ENCODE measurements at places on chromosomes 12 and 14.
A peak's percentile ranks its signal among the peaks of the same experiment; 100 is the strongest.

DNA sequence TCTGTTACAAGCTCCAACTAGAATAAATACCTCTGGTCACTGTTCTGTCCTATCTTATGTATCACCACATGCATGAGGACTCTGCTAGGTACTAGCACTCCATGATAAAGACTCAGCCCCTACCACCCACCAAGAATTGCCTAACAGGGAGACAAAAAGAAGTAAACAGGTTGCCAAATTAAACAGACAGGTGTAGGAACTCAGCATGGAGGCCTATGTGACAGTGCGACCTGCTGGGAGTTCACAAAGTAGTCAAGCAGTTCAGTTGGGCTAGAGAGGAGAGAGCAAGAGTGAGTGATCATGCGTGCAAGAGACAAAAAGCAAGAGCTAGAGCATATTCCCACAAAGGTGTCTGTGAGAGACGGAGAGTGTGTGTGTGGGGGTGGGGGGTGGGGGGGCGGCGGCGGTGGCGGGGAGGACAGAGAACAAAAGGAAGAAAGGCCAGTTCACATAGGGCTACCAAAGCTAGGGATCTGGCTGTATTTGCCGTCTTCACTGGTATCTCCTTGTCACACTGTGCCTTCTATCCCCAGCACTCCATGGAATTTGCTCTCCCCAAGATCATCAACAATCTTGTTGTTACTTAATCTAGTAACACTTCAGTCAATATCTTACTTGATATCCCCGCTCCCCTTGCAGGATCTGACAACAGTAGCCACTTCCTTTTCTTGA is 81.2 kb downstream of the SPPL3 start:
- peak; percentile 35 for DNase-seq

GRCh38 chr12:113393749-113394148 is 9.9 kb downstream of the SDS start:
- no peak for DNase-seq

GRCh38 chr12:130226126-130226525 is 63.9 kb downstream of the FZD10 start:
- DNase-seq = no peak

DNA sequence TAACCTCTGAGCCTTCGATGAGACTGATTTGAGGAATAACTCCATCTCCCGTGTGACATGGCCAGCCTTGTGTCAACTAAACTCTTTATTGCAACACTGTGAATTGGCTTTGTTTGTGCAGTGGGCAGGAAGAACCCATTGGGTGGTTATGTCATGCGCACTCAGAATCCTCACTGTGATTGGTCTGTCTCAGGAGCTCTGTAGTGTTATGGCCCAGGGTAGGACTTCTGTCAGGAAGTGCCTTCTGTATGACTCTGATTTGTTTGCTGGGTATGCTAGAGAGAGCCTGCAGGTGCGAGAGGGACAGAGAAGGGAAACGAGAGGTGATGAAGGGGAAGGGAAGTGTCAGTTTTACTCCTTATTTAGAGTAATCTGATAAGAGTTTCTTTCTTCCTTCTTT is 71.5 kb upstream of the DCD start:
- no peak for DNase-seq

- DNase-seq = no peak
Measured at GRCh38 chr12:105459760-105460330, 129.4 kb downstream of the C12orf75 start.

GRCh38 chr14:68704736-68705720 is 87.8 kb downstream of the ZFP36L1 start:
- no peak for DNase-seq

DNA sequence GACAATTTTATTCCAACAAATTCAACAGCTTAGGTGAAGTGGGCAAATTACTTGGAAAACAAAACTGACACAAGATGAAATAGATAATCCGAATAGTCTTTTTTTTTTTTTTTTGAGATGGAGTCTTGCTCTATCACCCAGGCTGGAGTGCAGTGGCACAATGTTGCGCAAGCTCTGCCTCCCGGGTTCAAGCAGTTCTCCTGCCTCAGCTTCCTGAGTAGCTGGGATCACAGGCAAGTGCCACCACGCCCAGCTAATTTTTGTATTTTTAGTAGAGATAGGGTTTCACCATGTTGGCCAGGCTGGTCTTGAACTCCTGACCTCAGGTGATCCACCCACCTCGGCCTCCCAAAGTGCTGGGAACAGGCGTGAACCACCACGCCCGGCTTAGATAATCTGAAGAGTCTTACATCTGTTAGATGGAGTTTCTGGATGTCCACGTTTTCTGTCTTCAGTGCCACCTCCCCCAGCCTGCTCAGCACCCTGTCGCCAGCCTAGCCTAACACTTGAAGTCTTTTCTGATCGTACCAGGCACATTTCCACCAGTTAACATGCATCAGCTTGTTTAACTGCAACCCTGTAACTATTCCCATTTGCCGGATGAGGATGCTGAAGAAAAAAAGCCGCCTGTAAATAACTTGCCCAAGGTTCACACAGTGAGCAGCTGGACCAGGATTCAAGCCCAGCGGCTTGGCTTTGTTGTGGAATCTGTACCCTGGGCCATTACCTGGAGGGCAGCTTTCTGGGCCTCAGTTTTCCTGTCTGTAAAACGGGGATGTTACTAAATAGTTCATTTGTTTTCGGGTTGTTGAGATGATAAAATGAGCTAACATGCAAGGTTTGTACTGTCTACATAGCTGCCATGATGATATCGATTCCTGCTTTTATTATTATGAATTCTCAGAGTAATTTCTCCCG is 26.4 kb downstream of the FBRSL1 start:
- no peak for DNase-seq

DNA sequence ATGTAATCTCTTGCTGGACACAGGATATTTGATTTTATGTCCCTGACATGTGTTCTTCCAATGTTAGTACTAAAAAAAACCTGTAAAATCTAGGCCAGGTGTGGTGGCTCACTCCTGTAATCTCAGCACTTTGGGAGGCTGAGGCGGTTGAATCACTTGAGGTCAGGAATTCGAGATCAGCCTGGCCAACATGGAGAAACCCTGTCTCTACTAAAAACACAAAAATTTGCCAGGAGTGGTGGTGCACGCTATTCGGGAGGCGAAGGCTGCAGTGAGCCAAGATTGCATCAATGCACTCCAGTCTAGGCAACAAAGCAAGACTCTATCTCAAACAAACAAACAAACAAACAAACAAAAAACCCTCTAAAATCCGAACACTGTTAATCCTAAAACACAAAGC is 68.0 kb downstream of the FERMT2 start:
- DNase-seq = no peak

- no peak for DNase-seq
Measured at GRCh38 chr12:122079532-122080081, 1.1 kb downstream of the MLXIP start.

DNA sequence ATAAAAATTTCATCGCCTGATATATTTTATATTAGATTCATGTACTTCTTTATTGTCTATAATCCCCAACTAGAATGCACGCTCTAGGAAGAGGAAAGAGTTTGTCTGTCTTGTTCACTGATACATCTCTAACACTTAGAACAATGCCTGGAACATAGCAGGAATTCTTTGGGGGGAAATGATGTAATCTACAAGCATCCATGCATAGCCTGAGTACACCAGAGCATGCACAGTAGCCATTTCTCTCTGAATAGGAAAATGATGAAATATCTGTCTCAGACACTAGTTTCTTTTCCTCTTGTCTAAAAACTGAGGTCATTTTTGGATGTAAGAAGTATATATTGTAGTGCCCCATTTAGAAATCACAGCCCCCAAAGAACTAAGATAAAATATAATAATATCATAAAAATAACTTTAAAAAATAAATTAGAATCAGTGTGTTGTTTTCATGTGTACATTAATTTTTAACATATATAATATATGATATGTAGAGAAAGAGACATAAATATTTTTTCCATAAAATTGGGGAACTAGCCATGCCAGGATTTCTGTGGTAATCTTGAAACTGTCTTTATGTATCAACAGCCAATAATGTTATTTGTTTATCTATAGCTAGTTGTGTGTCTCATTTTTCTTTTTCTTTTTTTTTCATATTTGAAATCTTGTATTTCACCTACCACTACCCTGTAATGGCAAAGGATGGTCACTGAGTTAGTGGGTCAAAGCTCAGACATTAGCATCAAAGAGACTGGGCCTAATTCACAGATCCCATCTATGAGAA is 155.6 kb upstream of the TMCC3 start:
- DNase-seq = no peak

DNA sequence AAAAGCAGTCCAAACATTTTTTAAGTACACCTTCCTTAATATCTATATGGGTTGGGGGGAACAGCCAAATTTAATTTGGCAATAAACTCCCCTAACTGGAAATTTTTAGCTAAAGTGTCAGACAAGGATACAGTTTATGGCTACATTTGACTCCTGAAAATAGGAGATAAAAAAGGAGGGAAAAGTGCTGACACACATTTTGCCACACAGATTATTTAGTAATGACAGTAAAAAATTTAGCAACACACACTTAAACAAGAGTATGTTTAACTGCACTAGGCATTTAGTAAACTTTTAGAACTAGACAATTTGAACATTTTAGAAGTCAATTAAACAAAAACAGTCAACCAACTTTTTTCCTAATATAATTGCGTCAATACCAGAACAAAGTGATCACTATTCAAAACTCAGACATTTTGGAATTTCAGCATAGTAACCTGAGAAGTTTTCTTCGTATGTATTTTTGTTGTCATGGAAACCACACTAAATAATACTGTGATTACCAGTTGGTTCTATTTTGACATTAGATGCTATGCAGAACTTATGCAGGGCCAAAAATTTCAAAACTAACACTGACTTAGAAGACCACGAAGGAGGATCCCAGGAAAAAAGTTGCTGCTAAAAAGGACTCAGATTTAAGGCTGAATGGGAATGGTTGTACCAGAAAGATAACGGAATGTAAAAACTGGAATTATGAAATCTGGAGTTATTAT is 13.4 kb downstream of the GMFB start:
- no peak for DNase-seq

- no peak for DNase-seq
Measured at GRCh38 chr12:62446754-62447452, 19.7 kb upstream of the MON2 start.

GRCh38 chr12:53053218-53054111 is 3.6 kb downstream of the TNS2 start:
- peak; percentile 63 for DNase-seq

- DNase-seq = no peak
Measured at GRCh38 chr12:73220951-73221350, 948.8 kb downstream of the TRHDE start.

DNA sequence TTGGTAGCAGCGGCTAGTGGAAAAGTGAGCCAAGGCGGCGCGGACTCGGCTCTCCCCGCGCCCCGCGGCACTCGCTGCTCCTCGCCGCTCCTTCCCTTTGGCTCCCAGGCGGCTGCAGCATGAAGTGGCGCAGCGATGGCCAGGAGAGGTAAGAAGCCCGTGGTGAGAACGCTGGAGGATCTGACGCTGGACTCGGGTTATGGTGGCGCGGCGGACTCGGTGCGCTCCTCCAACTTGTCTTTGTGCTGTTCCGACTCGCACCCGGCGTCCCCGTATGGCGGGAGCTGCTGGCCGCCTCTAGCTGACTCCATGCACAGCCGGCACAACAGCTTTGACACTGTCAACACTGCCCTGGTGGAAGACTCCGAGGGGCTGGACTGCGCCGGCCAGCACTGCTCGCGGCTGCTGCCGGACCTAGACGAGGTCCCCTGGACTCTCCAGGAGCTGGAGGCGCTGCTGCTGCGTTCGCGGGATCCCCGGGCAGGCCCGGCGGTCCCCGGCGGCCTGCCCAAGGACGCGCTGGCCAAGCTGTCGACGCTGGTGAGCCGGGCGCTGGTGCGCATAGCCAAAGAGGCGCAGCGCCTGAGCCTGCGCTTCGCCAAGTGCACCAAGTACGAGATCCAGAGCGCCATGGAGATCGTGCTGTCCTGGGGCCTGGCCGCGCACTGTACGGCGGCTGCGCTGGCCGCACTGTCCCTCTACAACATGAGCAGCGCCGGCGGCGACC is 225.6 kb upstream of the CRY1 start:
- no peak for DNase-seq

GRCh38 chr12:39816671-39817185 is 197.1 kb upstream of the ABCD2 start:
- no peak for DNase-seq

DNA sequence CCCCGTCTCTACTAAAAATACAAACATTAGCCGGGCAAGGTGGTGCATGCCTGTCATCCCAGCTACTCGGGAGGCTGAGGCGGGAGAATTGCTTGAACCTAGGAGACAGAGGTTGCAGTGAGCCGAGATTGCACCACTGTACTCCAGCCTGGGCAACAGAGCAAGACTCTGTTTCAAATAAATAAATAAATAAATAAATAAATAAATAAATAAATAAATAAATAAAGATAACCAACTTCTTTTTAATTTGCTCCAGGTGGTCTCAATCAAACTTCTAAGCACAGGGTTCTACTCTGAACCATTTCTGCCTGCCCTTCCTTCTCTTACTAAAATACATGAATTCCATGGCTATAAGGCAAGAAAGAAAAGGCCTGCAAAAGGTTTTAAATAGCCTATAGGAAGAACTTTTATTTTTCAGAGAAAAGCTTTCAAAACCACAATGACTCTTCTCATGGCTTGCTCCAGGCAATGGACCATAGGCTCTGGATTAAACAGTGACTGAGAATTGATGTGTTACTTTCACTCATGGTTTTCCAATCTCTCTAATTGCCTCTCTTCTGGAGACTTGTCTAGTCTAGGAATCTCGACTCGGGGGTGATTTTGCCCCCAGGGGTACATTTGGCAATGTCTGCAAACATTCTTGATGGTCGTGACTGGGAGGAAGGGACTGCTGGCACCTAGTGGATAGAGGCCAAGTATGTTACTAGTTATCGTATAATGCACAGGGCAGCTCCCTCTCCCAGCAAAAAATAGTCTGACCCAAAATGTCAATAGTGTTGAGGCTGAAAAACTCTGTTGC is 14.4 kb downstream of the IGF1 start:
- no peak for DNase-seq
